ENCODE measurements at places on chromosomes 5 and 9.

DNA sequence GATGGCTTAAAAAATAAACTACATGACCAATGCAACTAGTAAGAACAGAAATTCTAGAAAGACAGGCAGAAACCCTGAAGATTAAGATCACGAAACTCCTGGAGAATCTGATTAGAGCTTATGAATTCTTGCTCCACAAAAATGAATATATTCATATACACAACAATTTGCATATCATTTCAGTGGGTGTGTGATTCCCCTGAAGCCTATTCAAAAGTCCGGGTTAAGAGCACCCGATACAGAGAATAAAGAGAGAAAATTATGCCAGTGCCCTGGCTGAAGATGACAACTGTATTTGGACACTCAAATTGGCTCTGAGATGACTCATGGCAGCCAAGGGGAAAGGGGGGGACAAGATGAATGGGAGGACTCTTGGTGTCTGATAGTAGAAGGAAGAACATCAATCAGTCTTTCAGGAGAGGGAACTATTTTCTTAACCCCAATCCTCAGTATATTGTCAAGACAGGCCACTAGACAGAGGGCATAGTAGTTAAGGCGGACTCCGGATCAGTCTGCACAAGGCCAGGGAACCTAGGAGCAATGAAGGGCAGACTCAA, 6.0 kb downstream of the TMOD1 start:
- no peak for DNase-seq

GRCh38 chr5:120258123-120258522, 206.0 kb upstream of the PRR16 start:
- no peak for DNase-seq

DNA sequence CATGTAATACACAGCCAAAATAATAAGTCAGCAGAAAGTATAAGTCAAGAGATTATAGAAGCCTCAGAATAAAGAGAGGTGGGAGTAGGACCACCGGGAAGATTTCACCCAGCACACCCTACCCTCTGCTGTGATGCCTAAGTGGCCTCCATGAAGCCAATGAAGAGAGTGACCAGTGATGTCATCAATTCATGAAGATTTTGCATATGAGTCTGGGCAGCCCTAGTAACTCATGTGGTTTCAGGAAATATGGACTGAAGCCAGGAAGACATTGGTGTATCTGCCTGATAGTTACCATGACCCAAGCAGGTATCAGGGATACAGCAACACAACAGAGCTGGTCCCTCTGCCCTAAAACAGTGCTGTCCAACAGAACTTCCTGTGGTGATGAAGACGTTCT, 135.3 kb downstream of the ADAMTS12 start:
- no peak for DNase-seq

DNA sequence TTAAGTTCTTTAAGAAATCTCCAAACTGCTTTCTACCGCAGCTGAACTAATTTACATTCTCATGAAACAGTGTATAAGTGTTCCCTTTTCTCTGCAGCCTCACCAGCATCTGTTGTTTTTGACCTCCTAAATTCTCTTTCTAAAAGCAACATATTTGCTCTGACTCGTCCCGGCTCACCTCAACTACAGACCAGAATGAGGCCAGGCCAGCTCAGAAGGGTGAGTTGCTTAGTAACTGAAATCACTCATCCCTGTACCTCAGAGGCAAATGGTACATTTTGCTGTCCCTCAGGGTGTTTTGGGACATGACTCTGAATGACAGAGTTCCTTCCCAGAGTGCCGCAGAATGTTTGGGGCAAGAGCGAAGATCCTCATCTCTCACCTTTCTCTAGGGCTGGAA, 127.5 kb downstream of the FRMD3 start:
- DNase-seq = no peak

- no peak for DNase-seq
Measured at GRCh38 chr9:126097679-126098078, 228.9 kb upstream of the MVB12B start.

DNA sequence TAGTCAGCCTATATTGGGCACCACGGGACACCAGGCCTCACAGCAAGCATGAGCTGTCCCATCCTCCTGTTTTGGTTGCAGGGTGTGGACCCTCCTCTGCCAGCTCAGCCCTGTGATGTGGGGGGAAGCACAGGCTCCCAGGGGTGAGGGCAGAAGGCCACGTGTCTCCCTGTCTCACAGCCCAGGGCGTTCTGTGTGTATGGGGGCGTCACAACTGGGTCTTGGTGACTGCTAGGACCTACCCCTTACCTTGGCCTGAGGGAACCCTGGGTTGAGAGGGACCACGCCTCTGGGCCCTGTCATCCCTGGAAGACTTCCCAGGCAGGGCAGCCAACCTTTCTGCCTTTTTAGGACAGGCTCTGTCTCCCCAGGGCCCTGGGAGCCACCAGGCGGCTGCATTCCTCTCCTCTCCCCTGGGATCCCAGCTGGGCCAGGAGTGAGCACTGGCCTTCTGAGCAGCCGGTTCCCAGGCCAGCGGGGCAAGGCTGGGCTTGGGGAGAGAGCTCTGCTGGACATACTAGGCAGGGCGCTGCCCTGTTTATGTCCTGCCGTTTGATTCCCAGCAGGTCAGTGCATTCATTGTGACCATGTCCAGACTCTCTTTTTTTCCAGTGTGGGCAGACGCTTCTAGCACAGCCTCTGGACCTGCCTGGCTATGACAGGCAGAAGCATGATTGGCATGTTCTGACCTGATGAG, 97.4 kb downstream of the DAB2IP start:
- DNase-seq = peak; percentile 26

- DNase-seq = no peak
Measured at GRCh38 chr5:1220831-1221230, 4.3 kb upstream of the SLC6A18 start.

- no peak for DNase-seq
Measured at GRCh38 chr9:91623004-91623403, 199.4 kb upstream of the NFIL3 start.

GRCh38 chr5:2891781-2892180, 140.3 kb upstream of the IRX2 start:
- no peak for DNase-seq

- DNase-seq = no peak
Measured at GRCh38 chr5:178194026-178194425, 6.9 kb upstream of the GMCL2 start.

DNA sequence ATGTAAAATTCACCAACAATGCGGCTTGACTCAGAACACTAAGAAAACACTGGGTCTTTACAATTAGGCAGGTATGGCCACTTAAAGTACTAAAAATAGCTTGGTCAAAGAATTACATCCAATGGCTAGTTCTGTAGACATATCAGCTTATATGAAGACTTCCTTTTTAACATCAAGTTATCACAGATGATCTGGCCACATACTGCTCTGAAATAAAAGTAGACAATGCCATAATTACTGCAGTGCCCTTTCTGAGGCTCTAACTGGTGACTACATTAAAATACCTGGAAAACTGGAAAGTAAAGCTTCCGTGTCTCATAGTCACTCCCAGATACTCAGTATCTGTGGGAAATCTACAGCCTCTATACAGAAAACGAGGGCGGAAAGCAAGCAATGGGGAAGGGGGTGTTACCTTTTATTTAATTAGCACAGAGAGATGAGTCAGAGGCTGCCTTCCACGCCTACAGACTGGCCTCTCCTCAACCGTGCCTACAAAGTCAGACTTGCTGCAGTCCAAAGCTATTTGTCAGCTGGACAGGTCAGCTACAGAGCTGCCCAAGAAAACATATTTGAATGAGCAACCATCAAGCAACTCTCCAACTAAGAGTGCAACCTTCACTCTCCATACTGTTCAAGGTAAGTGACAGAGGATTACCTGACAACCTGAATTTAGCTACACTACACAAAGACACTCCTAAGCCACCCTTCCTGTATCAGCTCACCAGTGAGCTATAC, 8.7 kb downstream of the SERINC5 start:
- peak; percentile 79 for DNase-seq

GRCh38 chr9:115590011-115590410, 472.1 kb upstream of the TNC start:
- DNase-seq = no peak

DNA sequence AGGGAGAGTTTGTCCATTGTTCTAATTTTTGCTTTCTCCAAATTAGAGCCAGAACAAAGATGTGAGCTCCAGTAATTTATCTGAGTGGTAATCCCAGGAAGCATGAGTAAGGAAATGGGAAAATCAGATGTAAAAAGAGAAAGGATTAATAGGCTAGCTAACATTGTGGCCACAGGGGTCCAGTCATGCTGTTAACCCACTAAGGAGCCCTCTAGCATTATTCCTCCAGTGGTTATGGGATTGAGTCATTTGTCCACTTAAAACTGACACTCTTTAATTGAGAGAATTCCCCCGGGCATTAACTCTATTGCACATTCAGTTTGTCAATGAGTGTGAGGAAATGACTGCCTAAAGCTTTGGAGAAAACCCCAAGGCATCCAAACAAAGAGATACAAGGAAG, 700.3 kb upstream of the TYRP1 start:
- no peak for DNase-seq

- DNase-seq = no peak
Measured at GRCh38 chr5:38780945-38781344, 64.9 kb upstream of the OSMR start.

GRCh38 chr9:38208206-38208901, 139.3 kb upstream of the SHB start:
- DNase-seq = no peak

GRCh38 chr5:16855485-16855884, 80.6 kb downstream of the MYO10 start:
- DNase-seq = no peak

- DNase-seq = no peak
Measured at GRCh38 chr5:150190503-150190979, 679 bp downstream of the SLC6A7 start.

- no peak for DNase-seq
Measured at GRCh38 chr9:95720496-95720895, 155.0 kb upstream of the ERCC6L2 start.

DNA sequence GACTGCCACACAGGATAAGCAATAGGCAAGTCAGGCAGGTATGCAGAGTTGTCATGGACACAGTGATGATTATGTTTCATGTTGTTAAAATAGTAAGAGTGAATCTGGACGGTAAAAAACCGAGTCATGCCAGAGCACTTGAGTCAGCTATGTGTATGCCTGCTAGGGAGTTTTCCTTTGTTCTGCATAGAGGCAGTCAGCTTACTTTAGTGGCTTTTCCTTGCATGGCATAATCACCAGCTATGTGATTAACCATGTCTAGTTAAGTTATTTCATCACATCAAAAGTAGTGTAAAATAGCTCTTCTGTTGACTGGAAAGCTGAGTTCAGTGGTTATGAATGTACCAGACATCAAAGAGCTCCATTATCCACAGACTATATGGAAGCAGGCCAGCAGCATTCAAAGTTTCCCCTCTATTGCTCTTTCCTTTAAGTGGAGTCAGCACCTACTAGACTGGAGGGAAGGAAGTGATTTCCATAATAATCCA, 989.8 kb downstream of the TLE1 start:
- no peak for DNase-seq

- DNase-seq = no peak
Measured at GRCh38 chr5:125228363-125229070, 482.1 kb upstream of the ZNF608 start.

- DNase-seq = no peak
Measured at GRCh38 chr9:19552282-19553105, 143.7 kb downstream of the ACER2 start.

- DNase-seq = no peak
Measured at GRCh38 chr5:128539038-128539429, 989 bp upstream of the FBN2 start.

GRCh38 chr5:127343866-127344265, 53.3 kb downstream of the MEGF10 start:
- DNase-seq = no peak

DNA sequence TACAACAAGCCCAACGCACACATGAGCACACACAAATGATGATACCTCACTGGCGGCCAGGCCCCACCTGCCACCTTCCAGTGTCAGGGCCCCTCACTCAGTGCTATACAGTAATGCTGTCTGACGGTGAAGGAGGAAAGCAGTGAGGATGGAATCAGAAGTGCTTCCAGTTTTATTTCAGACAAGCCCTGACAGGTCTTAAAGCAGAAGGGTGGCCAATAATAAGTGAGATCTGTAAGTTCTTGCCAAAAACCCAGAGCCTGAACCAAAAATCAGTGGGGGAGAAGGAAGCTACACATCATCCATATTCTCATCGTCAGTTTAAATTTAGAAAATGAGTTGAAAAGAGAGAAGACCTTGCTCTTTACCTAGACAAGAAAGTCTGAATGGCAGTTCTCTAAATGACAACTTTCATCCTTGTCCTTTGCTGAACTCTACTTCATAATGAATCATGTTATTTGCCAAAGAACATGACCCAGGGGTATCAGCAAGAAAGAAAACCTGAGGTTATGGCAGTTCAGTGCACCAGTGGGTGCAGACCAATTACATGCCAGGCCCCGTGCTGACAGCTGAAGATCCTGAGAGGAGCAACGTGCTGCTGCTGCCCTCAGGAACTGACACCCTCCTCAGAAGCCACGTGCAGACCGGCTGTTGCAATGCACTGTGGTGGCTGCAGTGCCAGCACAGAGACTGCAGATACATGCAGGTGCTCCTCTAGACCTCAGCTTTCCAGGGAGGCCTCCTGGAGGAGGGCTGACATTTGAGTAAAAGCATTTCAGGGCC, 118.7 kb downstream of the DROSHA start:
- no peak for DNase-seq

- DNase-seq = peak; percentile 44
Measured at GRCh38 chr9:136840877-136841645, 1.2 kb upstream of the AJM1 start.

- DNase-seq = no peak
Measured at GRCh38 chr5:177510567-177511053, 984 bp upstream of the DOK3 start.

- DNase-seq = no peak
Measured at GRCh38 chr5:139877129-139877597, 81.6 kb downstream of the PSD2 start.

- peak; percentile 56 for DNase-seq
Measured at GRCh38 chr5:1484730-1485578, 38.8 kb downstream of the LPCAT1 start.

GRCh38 chr9:134040781-134041648, 15.7 kb downstream of the BRD3OS start:
- DNase-seq = no peak

DNA sequence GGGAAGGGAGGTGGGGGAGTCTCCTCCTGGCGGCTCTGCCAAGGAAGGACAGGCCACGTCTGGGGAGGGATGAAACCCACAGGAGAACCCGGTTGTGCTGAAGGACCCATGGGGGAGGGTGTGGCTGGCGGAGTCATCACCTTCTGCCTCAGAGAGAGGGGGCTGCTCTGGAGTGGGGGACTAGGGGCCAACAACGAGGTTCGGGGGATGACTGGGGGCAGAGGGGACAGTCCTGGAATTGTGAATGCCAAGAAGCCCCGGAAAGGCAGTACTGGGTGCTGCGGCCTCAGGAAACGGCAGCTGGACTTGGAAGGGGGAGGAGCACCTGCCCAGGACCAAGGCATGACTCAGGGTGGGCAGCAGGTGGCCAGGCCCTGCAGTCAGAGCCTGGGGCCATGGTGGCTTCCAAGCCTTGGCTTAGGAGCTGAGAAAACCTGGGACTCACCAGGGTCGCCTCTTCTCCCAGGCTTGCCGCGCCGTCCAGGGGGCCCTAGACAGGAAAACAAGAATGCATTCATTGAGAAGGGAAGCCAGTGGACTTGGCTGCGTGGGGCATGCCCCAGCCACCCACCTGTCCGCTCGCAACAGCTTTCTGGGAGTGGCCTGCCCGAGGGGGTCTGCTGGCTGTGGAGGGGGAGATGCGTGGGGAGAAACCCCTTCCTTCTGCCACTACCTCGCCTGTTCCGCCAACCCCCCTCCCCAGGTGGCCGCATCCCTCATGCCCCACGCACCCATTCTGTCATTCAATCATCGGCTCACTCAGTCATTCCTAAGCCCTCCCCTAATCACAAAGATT, 74.0 kb upstream of the PHYKPL start:
- DNase-seq = no peak
